ENCODE measurements at places on chromosomes 1 and 21.

- DNase-seq: no peak
Measured at GRCh38 chr1:228283043-228283371, 75.2 kb downstream of the OBSCN start.

GRCh38 chr1:172118618-172119017 is 277.3 kb downstream of the DNM3 start:
- no peak for DNase-seq

DNA sequence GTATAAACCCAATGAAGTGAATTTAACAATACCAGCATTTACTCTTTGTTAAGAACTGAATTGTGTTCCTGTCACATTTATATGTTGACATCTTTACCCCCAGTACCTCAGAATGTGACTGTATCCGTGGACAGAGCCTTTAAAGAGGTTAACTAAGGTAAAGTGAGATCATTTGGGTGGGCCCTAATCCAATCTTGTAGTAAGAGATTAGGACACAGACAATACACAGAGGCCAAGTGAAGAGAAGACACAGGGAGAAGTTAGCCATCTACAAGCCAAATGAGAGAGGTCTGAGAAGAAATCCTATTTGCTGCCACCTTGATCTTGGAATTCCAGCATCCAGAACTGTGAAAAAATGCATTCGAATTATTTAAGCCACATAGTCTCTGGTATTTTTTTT is 22.9 kb upstream of the WARS2 start:
- no peak for DNase-seq

DNA sequence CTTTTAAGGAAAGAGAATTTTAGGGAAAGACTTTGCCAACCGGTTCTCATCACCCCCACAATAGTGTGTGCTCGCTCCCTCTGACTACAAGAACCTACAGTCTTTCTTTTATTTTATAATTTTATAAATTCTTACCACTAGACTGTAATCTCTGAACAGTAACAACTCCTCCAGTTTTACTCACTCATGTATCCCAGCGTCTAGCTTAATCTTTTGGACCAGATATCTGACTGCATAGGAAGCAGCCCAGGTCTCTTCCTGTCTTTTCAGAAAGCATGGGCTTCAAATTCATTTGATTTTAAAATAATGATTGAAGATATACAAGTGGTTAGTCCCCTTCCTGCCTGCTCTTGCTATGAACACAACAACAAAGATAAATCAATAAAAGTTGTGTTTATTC is 19.0 kb upstream of the DUSP10 start:
- no peak for DNase-seq

DNA sequence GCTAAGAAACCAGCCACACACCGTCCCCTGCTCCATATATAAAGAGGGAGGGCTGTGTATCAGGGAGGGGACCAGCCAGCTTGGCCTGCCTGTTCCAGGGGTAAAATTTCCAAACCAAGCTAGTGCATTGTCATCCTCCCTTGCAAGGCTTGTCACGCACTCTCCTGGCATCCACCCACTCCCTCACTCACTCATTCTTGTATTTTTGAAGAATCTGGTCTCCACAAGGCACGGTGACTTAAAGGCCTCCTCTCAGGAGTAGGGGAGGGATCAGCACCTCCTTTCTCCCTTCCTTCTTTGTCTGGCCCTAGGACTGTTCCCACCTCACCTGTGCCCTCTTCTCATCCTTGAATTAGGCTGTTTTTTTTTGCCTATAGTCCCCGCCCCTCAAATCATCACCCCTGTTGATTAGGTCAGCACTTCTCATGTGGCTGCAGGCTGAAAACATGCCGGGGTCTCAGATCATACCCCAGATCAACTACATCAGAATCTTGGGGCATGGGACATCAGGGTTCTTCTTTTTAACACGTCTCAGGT is 5.0 kb downstream of the ABCA4 start:
- no peak for DNase-seq

- DNase-seq: no peak
Measured at GRCh38 chr1:153841463-153841994, 66.3 kb downstream of the SLC27A3 start.

- DNase-seq: no peak
Measured at GRCh38 chr1:184473176-184473966, 86.5 kb downstream of the C1orf21 start.

DNA sequence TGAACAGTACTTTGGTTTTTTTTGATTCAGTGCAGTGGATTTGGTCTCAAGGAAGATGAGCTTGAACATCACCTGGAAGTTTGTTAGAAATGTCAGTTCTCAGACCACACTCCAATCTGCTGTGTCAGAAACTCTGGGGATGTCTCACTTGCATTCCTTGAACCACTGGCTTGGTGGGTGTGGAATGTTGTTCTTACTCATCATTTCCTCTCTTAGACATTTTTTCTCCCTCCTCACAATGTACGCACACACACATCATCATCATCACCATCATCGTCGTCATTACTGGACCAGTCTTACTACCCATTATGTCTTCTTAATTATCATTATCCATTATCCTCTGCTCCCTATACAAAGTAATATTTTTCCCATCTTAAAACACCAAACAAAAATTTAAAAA is 91.9 kb upstream of the KCNK2 start:
- no peak for DNase-seq

DNA sequence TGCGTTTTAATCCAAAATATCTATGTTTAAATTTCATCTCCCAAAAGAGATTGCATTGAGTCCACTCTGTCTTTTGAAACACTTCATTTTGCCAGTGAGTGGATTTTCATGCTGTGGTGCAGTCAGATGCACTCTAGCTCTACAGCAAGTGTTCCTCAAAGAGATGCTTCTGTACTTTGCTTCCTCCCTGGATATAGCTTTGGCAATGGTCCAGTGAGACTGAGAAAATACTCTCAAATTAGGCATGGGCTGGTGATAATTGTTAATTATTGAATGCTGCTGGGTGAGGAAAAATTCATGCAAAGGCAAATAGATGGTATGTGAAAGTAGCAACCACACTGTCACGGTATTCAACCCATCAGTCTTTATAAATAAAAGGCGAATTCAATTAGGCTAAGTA is 396.9 kb downstream of the ADGRL2 start:
- no peak for DNase-seq

DNA sequence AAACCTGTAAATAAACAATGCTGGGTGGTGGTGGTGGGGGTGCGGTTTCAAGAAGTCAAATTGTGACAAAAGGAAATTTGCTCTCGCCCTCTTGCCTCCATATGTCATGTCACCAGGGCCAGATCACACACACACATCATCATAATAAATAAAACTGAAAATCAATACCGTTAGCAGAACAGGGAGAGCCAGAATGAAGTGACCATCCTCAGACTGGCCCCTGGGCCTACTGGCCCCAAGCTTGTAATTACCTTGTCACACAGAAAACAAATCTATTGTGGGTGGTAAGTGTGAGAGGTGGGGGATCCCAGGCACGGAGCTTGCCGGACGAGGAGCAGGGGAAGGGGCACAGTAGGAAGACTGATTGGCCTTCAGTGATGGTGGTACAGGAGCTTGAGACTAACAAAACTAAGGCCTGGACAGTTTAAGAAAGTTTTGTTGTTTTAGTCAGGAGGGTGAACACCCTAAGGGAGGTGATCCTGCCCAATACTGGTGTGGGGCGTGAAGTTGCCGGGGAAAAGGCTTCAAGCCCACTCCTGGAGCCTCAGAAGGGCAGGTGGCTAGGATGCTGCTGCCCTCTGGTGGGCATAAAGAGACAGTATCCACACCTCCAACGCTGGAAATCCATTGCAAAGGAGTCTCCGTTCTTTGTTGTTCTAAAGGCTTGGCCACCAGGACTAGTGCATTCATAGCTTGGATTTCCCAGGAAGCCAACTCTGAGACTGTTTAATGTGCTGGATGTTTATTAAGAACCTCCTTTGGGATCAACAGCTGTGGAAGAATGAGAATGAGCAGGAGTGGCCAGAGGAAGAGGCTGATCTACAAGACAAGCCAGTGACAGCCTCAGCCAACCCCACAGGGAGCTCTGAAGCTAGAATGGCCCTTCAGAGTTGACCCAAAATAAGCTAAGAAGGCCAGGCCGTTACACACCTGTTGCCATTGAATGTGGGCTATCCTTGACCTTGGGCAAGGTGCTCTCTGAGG is 8.1 kb upstream of the C1orf216 start:
- DNase-seq: peak; percentile 47

- DNase-seq: no peak
Measured at GRCh38 chr1:174013864-174014418, 8.2 kb downstream of the RC3H1 start.

DNA sequence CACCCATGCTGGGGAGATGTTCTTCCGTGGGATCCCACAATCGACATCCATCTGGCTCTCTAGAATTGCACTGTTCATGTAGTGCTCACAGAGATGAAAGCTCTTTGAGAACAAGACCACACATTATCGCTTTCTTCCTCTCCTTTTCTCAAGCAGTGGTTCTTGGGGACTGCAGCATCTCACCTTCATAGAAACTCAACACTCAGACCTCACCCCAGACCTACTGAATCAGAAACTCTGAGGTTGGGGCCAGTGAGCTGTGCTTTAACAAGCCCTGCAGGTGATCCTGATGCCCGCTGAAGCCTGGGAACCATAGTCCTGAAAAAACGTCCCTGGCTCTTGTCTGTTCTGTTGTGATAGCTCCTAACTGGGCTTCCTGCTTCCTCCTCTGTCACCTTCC is 251.3 kb upstream of the FGGY start:
- no peak for DNase-seq
